ENCODE measurements at places on chromosomes 16 and 17. TPM values are rescaled to one million over a fixed set of nuclear protein-coding genes. Genes with fewer than 3 reads are reported as not detected.

The EFNB3 gene
- 0.23 TPM for total RNA-seq

The BCL6B gene
- total RNA-seq, result not detected

The NPIPB13 gene
- total RNA-seq, result 1.8 TPM

The ZNF423 gene
- total RNA-seq, result under 0.01 TPM

The WIPF2 gene
- total RNA-seq, result 11.8 TPM

The OTOA gene
- total RNA-seq, result 0.09 TPM

The PYY gene
- total RNA-seq, result not detected

The CD300LB gene
- total RNA-seq, result not detected

The CA10 gene
- total RNA-seq, result not detected

The TNFRSF17 gene
- total RNA-seq, result not detected

The KRT28 gene
- not detected for total RNA-seq

The SMURF2 gene
- 404 TPM for total RNA-seq

The BORCS6 gene
- 7.1 TPM for total RNA-seq

The PPY gene
- not detected for total RNA-seq

The RNF167 gene
- 16.9 TPM for total RNA-seq

The DDX5 gene
- total RNA-seq, result 470 TPM

The SLFN11 gene
- 30.3 TPM for total RNA-seq
